Myocyte (in vitro differentiated cells): ENCODE measurements at places on chromosomes 12 and 14. TPM values are rescaled to one million over a fixed set of nuclear protein-coding genes. Genes with fewer than 3 reads are reported as not detected.

The OR4K1 gene
- not detected in 2 replicates for total RNA-seq

The C12orf60 gene
- 1.5 and 1.8 TPM in 2 replicates for total RNA-seq

The PPFIA2 gene
- not detected in 2 replicates for total RNA-seq

The CNTN1 gene
- total RNA-seq, result not detected in 2 replicates

The KLRC1 gene
- total RNA-seq, result not detected in 2 replicates

The STAC3 gene
- 594 and 728 TPM in 2 replicates for total RNA-seq

The CSRP2 gene
- total RNA-seq, result 40.2 and 76.0 TPM in 2 replicates

The BIN2 gene
- not detected in 2 replicates for total RNA-seq
